Activated CD4-positive, alpha-beta T cell treated with anti-CD3 and anti-CD28 coated beads, Interleukin-2, amount 50 U/mL, for 24 hours (primary cell): ENCODE measurements at places on chromosomes 2 and 18.

GRCh38 chr2:223007531-223007930, 44.5 kb upstream of the KCNE4 start:
- DNase-seq: no peak

DNA sequence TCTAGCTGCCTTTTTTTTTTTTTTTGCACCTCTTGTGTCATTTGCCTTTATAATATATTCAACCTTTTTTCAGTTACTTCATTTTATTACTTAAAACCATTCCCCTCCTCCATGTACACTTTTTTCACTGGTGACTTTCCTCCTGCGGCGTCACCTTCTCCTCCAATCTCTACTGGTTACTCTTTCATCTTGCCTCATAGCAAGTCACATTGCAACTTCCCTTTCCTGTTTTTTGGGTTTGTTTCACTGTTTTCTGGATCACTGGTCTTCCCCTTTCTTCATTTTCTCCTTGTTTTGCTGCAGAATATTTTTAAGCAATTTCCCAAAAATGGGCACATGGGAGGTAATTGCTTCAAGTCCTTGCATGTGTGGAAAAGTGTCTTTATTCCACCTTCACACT, 37.7 kb upstream of the GPR155 start:
- no peak for DNase-seq

GRCh38 chr2:66865161-66865560, 430.2 kb downstream of the MEIS1 start:
- DNase-seq: no peak

DNA sequence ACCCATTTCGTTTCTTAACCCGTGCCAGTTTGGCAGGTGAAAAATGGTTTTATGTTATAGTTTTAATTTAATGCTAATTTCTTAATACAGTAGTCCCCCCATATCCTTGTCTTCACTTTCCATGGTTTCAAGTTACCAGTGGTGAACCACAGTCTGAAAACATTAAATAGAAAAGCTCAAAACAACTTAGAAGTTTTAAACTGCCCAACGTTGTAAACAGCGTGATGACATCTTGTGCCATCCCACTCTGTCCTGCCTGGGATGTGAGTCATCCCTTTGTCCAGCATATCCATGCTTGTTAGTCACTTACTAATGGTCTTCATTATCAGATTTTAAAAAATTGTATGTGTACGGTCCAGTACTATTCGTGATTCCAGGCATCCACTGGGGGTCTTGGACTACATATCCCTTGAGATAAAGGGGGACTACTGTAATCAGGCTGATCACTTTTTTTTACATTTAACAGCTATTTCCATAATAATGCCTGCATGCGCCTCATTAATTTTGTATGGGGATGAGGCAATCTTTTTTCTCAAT, 31.9 kb downstream of the SLC66A3 start:
- DNase-seq: no peak

DNA sequence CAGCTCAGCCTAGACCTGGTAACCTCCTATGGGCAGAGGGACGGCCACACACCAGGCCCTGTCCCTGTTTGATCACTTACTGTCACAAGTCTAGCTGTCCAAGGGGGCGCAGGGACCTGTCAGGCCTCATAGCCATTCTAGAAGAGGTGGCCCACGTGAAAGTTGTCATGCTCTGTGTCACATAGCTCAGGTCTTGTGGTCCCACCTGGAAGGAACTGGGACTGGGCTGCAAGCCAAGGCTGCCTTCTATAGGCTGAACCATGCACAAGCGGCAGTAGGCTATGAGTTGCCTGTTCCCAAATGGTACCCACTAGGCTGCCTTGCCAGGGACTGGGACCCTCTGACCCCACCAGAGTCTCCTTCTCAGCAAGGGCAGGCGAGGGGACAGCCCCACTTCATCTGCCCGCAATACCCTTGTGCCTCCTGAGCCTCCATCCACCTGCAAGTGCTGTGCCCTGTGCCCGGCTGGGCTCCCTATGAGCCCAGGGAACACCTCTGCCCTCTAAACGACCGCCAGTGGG, 177.5 kb downstream of the ANAPC1 start:
- DNase-seq: no peak

- peak; percentile 47 for DNase-seq
These were observed 1.4 kb downstream of the PSD4 start for GRCh38 chr2:113175042-113175628.
